ENCODE measurements at places on chromosomes 7 and 10.

DNA sequence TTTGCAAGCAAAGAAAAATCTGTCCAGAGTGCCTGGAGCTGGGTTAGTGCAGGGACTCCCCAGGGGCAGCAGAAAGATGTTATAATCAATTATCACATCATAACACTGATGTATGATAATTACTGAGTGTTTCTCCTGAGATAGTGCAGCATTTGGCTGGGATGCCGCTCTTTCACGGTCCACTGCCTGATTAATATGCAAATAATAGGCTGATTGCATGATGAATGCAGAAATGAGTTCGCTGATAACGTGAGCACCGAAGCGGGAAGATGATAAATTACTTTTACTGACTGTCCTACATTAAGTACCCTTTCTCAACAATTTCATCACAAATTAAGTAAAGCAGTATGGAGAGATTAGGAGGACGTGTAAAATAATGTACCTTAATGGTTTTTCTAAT is 71.4 kb upstream of the SH2B2 start:
- DNase-seq = no peak

- DNase-seq = no peak
Measured at GRCh38 chr7:347644-348479, 57.9 kb downstream of the FOXL3 start.

DNA sequence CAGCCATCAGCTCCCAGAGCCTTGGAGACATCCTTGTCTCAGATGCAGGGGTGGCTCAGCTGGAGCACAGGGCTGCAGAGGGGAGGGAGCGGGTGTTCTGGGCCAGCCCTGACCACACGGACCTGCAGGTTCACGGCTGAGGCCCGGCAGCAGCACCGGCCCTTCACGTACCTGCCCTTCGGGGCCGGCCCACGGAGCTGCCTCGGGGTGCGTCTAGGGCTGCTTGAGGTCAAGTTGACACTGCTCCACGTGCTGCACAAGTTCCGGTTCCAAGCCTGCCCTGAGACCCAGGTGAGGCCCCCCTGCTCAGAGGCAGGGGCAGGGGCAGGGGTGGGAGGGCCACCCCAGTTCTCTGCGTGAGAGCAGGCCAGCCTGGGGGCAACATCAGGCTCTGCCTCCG is 45.2 kb downstream of the PARP12 start:
- DNase-seq = no peak

GRCh38 chr7:107029061-107029763 is 15.3 kb upstream of the PRKAR2B start:
- no peak for DNase-seq

- DNase-seq = no peak
Measured at GRCh38 chr10:44651834-44652233, 259.3 kb upstream of the TMEM72 start.

- no peak for DNase-seq
Measured at GRCh38 chr7:85710960-85711359, 524.1 kb upstream of the SEMA3D start.

- DNase-seq = peak; percentile 10
Measured at GRCh38 chr10:100482181-100482833, 19.5 kb downstream of the WNT8B start.

- DNase-seq = no peak
Measured at GRCh38 chr10:63832686-63833085, 311.5 kb downstream of the REEP3 start.

GRCh38 chr7:33745934-33746333 is 159.4 kb upstream of the BMPER start:
- no peak for DNase-seq

DNA sequence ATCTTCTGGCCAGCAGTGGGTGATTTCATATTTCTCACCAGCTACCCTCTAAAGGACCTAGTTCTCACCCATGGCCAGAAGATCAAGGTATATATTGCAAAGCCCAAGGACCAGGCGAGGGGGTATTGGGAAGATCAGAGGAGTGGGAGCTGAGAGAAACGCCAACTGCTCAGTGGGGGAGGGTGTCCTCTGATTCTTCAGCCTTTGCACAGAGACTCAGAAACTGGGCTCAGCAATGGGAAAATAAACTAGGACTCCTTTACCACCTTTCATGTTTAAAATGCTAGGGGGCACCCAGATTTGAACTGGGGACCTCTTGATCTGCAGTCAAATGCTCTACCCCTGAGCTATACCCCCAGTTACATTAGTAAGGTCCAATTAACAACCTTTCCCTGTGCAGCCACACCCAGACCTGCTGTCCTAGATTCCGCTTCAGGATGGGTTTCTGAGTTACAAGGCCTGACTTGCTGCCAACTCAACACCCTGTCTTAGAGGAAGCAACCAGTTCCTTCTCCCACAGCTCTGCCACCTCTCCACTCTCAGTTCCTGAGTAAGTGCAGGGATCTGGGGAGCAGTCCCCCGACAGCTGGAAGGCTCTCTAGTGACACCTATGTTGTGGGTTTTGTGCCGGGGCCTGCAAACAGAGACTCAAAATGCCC is 93.5 kb downstream of the ZNF783 start:
- DNase-seq = no peak

- no peak for DNase-seq
Measured at GRCh38 chr7:116780521-116780920, 81.9 kb upstream of the CAPZA2 start.

GRCh38 chr7:71611986-71612385 is 480.0 kb downstream of the GALNT17 start:
- no peak for DNase-seq

DNA sequence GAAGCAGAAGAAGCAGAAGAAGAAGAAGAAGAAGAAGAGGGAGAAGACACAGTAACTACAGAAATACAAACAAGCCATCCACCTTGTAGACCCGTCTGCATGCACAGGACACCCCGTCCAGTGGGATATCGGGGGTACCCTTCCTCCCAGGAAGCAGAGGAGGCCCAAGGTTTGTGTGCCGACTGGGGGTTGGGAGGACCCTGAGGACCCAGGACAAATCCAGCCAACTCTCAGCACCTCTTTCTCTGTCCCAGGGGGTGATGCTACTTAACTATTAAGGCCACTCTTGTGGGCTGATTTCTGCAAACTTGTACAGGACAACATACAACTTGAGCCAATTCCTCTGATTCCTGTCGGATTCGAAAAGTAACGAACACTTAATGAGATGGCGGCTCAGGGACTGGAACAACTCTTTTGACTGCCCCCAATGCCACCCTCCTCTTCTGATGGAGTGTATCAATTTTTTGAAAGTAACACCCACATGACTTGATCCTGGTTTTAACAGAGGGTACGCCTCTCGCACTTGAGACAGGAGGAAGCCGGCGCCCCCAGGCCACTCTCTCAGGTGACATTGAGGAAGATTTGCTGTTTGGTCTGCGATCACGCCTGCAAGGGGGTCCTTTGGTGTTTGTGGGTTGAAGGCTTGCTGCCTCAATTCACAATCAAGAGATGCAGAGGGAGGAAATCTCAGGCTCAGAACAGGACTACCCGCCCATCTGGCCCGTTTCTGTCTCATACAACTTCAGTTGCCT is 192.6 kb downstream of the TNS3 start:
- DNase-seq = no peak

DNA sequence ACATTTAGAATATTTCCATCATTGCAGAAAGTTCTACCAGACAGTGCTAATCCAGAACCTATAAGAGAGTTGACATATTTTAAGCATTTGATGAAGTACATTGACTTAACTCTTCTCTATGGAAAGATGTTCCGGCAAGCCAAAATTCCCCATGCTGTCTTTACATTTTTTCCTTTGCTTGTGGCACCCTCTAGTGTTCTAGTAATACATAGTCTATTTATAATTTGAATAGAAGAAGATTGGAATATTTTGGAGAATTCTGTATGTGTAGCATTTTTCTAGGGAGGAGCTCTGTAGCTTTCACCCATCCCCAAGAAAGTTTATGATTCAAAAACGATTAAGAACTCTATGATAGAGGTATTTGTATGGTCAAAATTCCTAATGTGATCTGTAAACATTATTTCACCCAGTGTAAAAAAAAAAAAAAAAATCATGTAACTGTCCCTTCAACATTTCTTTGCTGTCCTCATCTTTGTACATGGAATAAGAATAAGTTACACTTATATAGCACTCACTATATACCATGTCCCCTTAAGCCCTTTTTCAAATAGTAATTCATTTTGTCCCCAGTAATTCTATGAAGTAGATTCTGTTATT is 33.2 kb downstream of the NRF1 start:
- DNase-seq = no peak

- DNase-seq = peak; percentile 48
Measured at GRCh38 chr10:21334891-21335696, 190.4 kb downstream of the SKIDA1 start.

Measured in tibial nerve (tissue), 4 donors.